ENCODE measurements at places on chromosomes 12 and 14. TPM values are rescaled to one million over a fixed set of nuclear protein-coding genes. Genes with fewer than 3 reads are reported as not detected.

DNA sequence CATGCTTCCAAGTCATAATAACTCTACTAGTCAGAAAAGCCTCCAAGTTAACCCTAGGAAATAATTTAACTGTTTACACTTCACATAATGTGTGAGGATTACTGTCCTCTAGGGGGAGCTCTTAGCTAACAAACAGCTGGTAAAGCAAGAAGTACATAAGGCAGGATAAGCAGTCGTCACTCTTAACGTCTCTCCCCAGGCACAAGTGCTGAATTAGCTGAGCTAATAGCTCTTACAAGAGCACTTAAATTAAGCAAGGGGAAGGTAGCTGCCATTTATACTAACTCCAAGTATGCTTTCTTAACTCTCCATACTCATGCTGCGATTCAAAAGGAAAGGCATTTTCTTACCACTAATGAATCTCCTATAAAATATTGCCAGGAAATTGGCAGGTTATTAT, 79.3 kb upstream of the TSPAN11 start:
- peak; percentile 52 for DNase-seq

- no peak for DNase-seq
These were observed 242.9 kb downstream of the CHST11 start for GRCh38 chr12:104699489-104700190.

DNA sequence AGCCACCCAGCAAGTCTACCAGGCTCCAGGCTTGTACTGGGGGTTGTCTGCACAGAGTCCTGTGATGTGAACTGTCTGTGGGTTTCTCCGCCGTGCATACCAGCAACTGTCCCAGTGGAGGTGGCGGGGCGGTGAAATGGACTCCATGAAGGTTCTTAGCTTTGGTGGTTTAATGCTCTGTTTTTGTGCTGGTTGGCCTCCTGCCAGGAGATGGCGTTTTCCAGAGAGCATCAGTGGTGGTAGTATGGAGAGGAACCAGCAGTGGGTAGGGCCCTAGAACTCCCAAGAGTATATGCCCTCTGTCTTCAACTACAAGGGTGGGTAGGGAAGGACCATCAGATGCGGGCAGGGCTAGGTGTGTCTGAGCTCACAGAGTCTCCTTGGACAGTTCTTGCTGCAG, 303.8 kb downstream of the TMEM121 start:
- DNase-seq, result no peak

DNA sequence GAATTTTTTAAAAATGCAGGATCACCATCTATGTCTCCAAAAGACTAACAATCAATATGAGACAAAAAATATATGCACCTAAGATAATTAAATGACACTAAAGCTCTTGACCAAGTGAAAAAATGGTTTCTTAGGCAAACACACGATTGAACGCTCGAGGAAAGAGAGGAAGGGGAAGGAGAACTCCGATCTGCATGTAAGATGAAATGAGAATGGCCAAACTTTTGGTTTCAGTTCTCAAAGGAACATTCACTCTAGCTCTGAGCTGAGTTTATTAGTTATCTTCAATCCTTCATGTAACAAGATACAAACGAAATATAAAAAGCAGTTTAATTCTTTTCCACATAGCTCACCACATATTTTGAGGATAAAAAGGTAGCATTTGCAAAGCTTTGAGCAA, 2.8 kb downstream of the DYRK4 start:
- no peak for DNase-seq

GRCh38 chr12:81573228-81573627, 185.9 kb downstream of the PPFIA2 start:
- DNase-seq, result no peak

GRCh38 chr12:59041241-59042121, 121.2 kb upstream of the LRIG3 start:
- DNase-seq, result no peak

SLC2A3 gene
- 275 TPM for polyA plus RNA-seq

DNA sequence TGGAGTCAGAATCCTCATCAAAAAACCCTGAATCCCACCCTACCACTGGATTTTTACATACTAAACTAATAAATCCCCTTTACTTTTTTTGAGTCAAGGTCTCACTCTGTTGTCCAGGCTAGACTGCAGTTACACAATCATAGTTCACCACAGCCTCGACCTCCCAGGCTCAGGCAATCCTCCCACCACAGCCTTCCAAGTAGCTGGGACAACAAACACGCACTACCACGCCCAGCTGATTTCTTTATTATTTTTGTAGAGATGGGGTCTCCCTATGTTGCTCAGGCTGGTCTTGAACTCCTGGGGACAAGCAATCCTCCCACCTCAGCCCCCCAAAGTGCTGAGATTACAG, 24.3 kb downstream of the SPTSSA start:
- no peak for DNase-seq

DNA sequence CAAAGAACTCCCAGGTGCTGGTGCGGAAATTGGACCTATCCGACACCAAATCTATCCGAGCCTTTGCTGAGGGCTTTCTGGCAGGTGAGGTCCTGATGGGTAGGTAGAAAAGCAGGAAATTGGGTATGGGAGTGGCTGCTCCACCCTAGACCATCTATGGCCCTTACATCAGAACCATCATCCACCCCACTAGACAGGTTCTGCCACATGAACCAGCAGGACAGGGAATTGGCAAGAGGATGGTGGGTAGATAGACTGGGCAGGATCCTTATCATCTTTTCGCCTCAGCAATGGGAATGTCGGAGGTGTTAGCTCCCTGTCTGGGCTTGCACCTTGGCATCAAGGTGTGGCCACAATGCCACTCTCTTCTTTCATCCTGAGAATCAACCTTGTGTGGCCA, 23.5 kb downstream of the RDH12 start:
- no peak for DNase-seq

DNA sequence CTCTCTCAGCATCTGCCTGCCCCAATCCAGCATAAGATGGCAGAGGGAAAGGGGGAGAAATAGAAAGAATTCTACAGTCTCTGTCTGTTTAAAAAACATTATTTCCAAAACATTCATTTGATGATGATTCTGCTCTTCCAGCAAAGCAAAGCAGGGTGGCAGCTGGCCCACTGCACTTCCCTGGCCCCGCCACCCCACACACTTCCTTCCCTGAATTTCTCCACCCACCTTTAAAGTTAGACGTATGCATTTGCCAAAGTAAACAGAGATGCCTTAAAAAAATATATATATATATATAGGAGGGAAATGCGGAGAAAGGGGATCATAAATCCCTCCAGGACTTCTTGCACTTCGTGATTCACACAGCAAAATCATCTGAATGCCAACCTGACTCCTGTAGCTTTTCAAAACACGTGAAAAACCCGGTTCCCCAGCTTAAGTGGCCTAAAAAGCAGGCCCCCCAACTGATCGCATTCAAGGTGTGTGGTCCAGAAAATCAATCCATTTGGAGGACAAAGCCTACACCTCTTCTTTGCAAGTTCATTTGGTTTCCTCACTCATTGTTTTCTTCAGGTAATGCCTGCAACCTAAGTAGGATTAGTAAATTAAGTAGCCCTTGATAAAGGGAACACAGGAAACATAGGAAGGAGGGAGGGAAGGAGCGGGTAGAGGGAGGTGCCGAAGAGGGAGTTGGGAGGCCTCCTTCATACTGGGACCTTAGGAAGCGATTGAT, 68.8 kb downstream of the LLPH start:
- DNase-seq, result no peak
